ENCODE measurements at places on chromosomes 6 and 20. TPM values are rescaled to one million over a fixed set of nuclear protein-coding genes. Genes with fewer than 3 reads are reported as not detected.

GRCh38 chr20:58710481-58711265 lies 18.1 kb downstream of the NPEPL1 start:
- no peak for DNase-seq

Gene SLC16A10
- 5.2 TPM for total RNA-seq

DNA sequence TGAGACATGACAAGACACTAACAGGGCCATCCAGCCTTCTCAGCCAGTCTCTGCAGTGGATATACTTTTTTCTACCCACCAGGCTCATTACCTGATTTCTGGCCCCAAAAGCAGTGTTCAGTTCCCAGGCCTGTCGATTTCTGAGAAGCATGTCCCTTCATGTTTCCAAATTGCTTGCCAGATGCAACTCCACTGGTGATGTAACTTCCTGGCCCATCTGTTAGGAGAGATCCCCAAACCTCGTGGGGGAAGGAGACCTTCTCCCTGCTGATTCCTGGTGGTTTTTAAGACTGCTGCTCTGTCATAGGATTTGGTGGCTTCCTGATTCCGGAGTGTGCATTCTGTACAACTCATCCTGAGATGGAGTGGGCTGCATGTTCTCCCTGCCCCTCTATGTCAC lies 31.6 kb upstream of the MRPS10 start:
- no peak for DNase-seq

GRCh38 chr6:82362878-82363427 lies 664 bp upstream of the TPBG start:
- peak; percentile 25 for DNase-seq

Gene MUCL3
- not detected for total RNA-seq

Gene CSNK2A1
- 187 TPM for total RNA-seq

GRCh38 chr6:5529015-5529414 lies 267.7 kb downstream of the FARS2 start:
- peak; percentile 38 for DNase-seq

- no peak for DNase-seq
Measured at GRCh38 chr6:19009769-19010168, 622.6 kb downstream of the RNF144B start.

Gene RIPPLY2
- not detected for total RNA-seq

Gene CASS4
- total RNA-seq = not detected

GRCh38 chr6:49720372-49720771 lies 7.0 kb upstream of the CRISP2 start:
- no peak for DNase-seq

Gene PSORS1C2
- not detected for total RNA-seq

Gene DCDC2
- not detected for total RNA-seq

Gene SAMD3
- total RNA-seq = 5.0 TPM

DNA sequence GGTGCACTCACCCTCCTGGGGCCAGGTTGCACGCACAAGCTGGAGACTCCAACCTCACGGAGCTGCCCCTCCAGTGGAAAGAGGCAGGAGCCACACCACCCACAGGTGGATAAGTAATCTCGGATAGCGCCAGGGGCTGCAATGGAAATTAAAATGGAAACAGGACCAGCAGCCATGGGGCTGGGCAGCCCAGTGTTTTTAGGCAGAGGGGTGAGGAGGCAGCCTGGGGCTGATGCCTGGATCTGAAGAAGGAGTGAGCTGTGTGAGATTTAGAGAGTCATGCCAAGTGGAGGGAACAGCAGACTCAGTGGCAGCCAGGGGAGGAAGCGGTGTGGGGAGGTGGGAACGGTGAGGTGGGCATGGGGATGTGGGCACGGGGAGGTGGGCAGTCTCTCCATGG lies 275.6 kb downstream of the SMOC2 start:
- DNase-seq = no peak

- DNase-seq = no peak
Measured at GRCh38 chr20:33408716-33409654, 7.7 kb upstream of the CDK5RAP1 start.

Gene LRFN2
- total RNA-seq = not detected

Gene TCF21
- total RNA-seq = 0.03 TPM

- peak; percentile 31 for DNase-seq
Measured at GRCh38 chr6:151948002-151948743, 140.7 kb downstream of the ESR1 start.

Gene EZR
- 253 TPM for total RNA-seq

Gene BANF2
- total RNA-seq = not detected

- peak; percentile 82 for DNase-seq
Measured at GRCh38 chr20:31595654-31596411, 9.3 kb upstream of the ID1 start.

DNA sequence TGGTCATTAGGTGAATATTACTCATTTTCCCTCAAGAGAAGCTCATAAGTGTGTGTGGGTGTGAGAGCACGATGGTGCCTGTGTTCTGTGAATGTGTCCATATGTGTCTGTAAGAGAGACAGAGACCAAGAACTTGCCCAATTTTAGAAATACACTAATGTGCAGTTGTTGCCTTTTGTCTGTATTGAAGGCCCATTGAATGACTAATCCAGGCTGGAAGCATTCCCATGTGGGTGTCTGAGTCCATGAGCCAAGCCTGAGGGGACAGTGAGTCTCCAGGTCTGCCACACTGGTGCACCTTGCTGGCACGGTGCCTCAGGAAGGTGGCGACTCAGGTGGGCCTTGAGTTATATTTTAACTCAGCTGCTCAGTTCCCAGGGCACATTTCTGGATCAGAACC lies 25.5 kb upstream of the ASXL1 start:
- peak; percentile 43 for DNase-seq

All from HT1080 (cell line).